NCI-H226 (cell line): ENCODE measurements at places on chromosomes 5 and 9.
A peak's percentile ranks its signal among the peaks of the same experiment; 100 is the strongest.

- peak; percentile 54 for DNase-seq
Measured at GRCh38 chr5:16934123-16934522, 2.0 kb downstream of the MYO10 start.

DNA sequence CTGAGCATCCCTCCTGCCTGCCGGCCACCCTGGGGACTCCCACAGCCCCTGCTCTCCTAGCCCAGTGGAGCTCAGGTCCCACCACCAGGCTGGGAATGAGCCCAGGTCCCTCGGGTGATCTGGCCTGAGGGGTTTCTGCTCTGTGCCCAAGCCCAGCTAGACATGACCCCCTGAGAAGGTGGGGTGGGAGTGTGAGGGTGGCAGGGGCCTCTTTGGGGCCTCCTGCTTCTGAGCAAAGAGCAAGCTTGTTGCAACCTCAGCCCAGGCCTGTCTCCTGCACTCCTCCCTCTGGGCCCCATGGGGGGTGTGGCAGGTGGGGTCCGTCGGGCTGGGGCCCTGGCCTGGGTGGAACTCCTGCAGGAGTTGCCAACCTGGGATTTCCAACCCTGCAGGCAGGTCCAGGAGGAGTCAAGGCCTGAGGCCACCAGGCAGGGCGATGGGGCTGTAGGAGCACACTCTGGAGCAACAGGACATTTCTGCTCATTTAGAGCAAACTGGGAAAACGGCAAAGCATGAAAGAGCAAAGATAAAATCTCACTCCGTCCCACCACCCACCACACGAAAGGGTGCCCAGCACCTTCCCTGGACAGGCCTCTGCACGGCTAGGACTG, 11.4 kb upstream of the NRARP start:
- DNase-seq, result no peak

- no peak for DNase-seq
Measured at GRCh38 chr5:37417347-37417746, 38.2 kb downstream of the WDR70 start.

DNA sequence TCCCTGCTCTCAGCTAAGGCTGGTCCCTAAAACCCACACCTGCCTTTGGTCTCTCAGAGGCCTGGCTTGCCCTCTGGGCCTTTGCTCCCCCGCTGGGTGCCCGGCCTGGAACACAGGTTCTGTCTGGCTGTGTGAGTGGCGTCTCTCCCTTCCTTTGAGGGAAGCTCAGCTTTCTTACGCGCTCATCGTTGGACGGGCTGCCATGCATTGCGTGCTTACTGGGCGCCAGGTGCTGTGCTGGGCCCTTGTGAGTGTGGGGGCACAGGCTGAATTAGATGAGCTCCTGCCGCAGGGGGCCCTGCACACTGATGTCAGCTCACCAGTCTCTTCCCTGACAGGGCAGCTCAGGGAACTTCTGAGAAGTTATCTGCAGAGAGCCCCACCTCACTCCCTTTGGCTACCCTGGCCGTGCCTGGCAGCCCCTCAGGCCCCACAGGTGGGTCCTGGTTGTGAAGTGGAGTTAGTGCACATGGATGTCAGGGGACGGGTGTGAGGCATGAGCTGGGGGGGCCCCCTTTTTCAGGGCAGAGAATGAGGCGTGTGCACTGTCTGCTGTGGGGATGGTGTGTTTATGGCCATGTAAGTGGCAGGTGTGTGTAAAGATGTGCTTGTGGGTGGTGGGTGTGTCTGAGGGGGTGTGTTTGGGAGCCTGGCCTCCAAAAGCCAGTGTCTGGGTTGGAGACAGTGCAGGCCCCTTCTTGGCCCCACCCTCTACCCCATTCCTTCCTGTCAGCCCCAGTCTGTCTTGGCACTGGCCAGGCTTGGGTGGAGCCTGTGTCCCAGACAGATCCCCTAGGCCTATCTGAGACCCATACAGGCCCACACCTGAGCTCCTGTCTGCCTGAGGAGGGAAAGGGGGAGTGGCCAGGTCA, 7.5 kb upstream of the RMND5B start:
- DNase-seq, result no peak

DNA sequence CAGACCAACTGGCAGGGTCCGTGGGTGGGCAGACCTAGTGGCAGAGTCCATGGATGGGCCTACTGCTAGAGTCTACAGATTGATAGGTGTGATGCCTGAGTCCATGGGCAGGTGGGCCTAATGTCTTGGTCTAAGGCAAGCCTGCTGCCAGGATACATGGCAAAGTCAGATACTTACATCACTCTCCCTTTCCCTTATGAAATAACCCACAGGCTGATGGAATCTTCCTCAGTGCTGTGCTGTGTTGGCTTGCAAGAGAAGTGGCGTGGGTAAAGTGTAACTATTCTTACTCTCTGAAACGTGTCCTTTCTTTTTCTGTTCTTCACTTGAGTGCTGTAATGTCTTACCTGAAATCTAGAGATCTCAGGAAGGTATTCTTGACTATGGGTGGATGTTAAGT, 67.3 kb upstream of the ADRB2 start:
- DNase-seq, result no peak

DNA sequence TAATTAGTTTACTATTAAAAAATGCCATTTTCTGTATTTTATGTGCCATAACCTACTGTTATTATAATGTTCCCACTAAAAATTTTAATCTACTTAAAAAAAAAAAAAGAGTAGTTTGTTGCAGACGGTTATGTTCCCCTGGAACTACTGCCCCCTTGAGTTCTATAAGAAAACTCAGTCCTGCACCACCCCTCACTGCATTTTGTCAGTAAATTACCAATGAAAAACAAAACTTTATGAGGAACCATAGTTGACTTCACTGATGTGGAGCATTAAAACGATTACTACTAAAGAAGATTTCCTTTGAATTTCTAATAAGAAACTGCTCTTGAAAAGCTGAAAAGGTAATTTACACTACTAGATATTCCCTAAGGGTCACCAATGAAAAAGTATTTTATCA, 288.7 kb downstream of the FBXL17 start:
- no peak for DNase-seq

- DNase-seq, result no peak
Measured at GRCh38 chr5:110351430-110351829, 375.0 kb downstream of the TMEM232 start.

DNA sequence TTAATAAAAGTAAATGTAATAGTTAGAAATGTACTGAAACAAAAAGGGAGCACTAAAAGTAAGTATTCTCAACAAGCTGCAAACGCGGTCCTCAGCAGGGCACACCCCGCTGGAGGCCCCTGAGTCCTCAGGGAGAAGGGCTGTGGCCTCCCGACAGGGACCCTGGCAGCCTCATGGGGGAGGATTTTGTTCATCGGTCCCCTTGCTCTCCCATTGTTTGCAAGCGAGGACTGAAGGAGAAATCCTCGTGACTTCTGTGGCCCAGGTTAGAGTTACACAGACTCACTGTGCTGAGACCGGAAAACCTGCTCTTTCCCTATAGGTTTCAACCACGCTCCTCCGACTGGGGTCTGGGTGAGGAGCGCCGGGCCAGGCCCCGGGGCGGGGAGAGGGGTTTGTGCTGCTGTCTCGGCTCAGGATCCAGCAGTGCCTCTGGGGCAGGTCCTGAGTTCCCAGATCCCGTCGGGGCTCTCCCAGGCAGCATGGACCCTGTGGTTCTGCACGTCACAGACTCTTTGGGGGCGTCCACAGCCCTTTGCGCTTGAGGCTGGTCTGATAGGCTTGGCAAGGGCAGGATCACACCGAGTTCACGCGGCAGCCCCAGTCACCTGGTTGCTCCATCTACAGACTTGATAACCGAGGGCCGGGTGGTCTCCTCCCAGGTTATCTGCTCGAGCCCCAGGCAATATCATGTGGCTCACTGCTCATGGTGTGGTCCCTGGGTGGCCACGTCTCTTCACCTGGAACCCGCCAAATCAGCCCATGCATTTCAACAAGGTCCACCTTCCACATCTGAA, 38.8 kb downstream of the MRPL36 start:
- no peak for DNase-seq

DNA sequence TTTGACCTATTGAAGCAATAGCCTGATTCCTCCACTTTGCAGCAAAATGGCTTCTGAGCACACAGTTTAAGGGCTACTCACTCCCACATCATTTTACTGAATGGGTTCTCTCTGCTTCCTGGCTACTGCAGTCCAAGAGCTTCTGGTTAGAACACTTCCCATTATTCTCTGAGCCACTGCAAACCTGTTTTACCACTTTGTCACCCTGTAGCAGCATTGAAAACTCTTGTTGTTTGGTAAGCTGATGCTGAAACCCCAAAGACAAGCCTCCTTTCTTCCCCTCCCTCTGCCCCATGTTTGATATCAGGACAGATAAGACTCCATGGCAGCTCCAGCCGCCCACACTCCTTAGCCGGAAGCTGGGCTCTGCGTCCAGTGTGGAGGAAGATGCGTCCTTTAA, 84.4 kb upstream of the RARS1 start:
- no peak for DNase-seq

DNA sequence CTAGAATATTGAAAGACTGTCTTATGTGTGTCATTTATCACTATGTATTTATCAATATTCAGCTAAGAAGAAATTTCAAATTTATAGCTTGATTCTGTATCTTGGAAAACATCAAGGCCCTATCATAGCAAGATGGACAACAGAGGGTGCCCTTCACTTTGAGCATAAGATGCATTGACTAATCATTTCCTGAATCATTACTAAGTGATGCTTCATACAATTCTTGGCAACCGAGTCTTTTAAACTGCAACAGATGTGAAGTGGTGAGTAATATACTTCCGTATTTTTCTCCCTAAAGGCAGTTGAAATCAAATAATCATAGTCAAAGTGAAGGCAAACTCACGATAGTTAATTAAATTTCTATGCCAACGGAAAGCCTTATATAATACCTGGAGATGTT, 318.6 kb upstream of the RGMB start:
- DNase-seq, result peak; percentile 86

GRCh38 chr9:88312045-88312444, 76.2 kb upstream of the SPIN1 start:
- DNase-seq, result no peak

- no peak for DNase-seq
Measured at GRCh38 chr9:137174722-137175293, 3.0 kb upstream of the TMEM210 start.

GRCh38 chr5:125685771-125686170, 737.4 kb upstream of the GRAMD2B start:
- no peak for DNase-seq

DNA sequence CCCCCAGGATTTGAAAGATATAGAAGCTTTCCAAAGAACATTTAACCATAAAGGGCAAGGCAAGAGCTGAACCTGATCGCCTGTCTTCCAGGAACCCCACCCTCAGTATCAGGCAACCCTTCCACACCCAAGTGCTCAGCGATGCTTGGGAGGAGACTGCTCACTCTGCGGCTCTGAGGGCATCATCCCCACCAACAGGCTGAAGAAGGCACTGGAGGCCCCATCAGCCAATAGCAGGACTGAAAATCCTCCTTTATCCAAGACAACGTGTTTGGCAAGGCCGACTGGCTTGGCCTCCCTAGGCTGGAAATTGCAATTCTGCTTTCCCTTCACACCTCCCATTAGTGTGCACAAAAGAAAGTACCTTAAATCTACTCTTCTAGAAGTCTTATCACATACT, 1.4 kb upstream of the PPP2CA start:
- DNase-seq, result peak; percentile 34

- DNase-seq, result no peak
Measured at GRCh38 chr9:18159254-18159653, 314.7 kb upstream of the ADAMTSL1 start.

- DNase-seq, result no peak
Measured at GRCh38 chr5:25029004-25029403, 384.2 kb upstream of the CDH10 start.

DNA sequence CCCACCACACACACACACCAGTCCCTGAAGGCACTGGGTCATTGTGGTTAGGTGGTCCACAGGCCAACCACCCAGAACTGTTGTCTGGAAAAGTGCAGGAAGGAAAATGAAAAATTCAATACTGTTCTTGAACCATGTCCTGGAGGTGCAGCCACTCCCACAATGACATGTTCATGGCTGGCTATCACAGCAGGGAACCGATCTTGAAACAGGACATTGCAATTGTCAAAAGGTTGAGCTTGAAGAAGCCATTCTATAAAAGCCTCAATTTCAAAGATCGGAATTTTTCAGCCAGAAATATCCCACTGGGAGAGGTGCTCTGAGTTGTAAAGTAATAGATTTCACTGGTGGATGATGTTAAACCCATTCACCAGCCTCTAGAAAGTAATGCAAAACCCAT, 218.2 kb downstream of the GNA14 start:
- no peak for DNase-seq
